ENCODE measurements at places on chromosomes 11 and 22.

DNA sequence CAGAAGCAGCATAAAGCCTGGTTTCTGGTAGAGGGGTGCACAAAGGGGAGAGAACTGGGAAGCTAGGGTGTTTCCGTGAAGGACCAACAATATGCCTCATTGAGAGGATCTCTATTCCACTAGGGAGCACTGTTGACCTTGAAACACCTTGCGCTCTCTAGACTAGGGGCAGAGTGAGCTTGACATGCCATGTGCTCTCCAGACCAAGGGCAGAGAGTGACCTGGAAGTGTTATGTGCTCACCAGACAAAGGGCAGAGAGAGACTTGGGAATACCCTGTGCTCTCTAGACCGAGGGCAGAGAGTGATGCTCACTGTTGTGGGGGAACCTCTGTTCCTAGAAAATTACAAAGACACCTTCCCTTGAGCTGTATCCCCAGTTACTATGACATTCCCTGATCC, 15.2 kb upstream of the EI24 start:
- no peak for DNase-seq

DNA sequence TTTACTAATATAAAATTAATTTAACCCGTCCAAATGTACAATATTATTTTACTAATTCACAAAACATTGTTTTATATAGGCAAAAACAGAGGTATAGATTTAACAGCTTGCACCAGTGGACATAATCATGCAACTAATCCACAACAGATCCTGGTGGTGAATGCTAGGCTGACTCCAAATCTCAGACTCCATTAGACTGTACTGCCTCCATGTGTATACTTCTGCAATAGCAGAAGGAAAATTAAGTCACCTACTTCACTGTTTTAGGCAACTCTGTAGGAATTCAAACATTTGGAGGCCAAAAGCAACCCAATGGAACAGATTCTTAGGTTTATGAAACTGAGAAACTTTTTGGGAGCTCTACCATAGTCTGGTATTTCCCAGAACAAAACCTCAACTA, 30.0 kb upstream of the RAB39A start:
- no peak for DNase-seq

DNA sequence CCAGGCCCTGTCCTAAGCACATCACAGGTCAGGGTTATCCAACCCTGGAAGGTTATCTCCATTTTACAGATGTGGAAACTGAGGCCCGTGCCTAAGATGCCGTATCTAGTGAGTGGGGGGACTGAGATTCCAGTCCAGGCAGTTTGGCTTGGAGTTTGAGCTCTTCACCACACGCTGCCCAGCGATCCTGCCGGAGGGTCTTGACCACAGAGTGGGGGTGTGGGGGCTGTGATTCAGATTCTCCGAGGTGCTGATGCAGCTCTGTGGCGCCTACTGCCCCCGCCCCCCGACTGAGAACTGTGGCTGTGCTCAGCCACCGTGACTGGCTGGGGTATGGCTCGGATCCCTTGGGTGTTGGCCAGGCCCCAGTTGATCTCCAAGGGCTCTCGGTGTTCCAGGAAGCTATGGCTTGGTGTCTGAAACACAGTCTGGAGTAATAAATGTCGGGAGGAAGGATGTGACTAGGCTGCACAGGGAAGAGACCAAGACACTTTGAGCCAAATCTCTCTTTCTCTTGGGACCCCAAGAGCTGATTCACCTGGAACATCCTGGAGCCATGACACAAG, 60.6 kb upstream of the RASD2 start:
- no peak for DNase-seq

- no peak for DNase-seq
These were observed 4.8 kb upstream of the NOX4 start for GRCh38 chr11:89495951-89496350.

- no peak for DNase-seq
These were observed 3.2 kb upstream of the CSDC2 start for GRCh38 chr22:41557401-41558240.
